Stimulated activated CD4-positive, alpha-beta T cell treated with anti-CD3 and anti-CD28 coated beads, Interleukin-15, amount 100 ng/mL, for 48 hours (primary cell): ENCODE measurements at places on chromosomes 7 and 10.
A peak's percentile ranks its signal among the peaks of the same experiment; 100 is the strongest.

- DNase-seq = no peak
Measured at GRCh38 chr7:106597751-106598546, 63.0 kb downstream of the CCDC71L start.

DNA sequence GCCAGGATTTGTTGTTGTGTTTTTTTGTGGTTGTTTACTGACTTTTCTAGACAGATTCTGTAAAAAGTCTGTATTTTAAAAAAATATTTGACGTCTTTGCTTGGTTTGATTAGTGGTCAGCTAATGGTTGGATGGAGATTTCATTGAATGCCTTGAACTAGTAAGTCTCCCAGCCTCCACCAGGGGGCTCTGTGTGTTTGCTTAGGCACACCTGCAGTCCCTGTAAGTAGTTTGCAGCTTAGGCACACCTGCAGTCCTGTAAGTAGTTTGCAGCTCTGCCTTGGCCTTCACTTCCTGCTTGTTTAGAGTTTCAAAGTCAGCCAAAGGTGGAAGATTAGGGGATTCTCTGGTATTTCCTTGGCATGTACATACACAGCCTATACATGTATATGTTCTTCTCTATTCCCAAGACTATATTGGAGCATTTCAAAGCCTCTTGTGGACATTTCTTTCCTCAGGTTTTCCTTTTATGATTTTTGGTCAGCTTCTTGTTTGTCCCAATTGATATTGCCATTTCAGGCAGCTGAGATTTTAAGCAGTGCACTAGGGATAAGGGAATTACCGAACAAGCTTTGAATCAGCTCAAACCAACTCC lies 101.6 kb downstream of the CCSER2 start:
- DNase-seq = peak; percentile 53

GRCh38 chr10:82378146-82378545 lies 503.2 kb downstream of the NRG3 start:
- no peak for DNase-seq

DNA sequence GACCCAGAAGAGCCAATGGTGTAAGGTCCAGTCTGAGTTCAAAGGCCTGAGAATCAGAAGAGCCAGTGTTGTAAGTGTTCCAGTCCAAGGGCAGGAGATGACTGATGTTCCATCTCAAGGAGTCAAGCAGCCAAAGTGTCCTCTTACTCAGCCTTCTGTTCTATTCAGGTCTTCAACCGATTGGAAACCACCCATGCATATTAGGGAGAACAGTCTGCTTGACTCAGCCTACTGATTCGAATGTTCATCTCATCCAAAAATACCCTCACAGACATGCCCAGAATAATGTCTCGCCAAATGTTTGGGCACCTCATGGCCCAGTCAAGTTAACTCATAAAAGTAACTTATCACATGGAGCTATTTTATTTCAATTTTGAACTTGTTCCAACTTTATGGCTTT lies 2.9 kb upstream of the WDFY4 start:
- DNase-seq = no peak

GRCh38 chr7:50329775-50330174 lies 25.3 kb downstream of the IKZF1 start:
- no peak for DNase-seq

DNA sequence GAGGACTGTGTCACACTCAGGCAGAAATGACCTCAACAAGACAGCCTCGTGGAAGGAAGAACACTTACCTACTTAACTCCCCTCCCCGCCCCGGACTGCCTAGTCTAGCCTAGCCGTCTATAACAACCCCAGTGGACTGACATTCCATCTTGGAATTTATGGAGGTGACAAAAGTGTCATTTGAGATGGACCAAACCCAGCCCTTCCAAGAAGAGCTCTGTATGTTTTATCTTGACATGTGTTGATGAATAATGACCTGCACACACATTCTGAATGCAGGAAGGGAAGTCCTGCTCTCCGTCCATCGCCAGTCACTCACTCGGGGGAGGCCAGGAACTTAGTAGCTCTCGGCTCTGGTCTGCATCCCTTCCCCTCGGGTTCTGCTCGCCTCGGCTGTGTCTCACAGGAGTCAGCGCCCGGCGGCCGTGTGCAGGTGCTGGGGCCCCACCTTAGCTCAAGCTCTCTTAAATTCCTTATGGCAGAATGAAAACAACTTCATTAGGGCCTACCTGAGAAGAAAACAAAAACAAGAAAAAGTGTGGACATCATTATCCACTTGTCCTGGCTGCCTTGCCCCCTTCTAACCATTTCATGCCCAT lies 140.9 kb upstream of the NPS start:
- no peak for DNase-seq

GRCh38 chr7:139618482-139619366 lies 95.2 kb downstream of the CLEC2L start:
- DNase-seq = no peak

DNA sequence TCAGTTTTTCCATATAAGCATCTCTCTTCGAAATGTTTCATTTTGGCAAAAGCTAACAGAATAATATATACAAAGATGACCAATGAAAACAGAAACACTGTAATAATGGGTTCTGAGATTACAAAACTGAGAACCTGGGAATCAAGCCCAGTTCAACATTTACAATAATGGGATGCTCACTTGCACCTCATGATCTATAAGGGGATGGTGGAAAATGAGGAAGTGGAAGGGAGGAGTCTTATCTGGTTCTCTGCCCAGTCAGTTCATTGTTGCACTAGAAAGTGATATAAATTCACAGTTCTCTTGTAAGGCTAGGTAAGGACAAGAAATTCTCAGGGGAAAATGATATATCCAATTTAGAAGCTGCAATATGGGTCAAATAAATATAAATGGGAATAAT lies 31.7 kb upstream of the RHOBTB1 start:
- DNase-seq = no peak
